ENCODE measurements at places on chromosomes 6 and 20.

GRCh38 chr6:132236744-132237143, 164.5 kb downstream of the MOXD1 start:
- DNase-seq, result peak; percentile 22

DNA sequence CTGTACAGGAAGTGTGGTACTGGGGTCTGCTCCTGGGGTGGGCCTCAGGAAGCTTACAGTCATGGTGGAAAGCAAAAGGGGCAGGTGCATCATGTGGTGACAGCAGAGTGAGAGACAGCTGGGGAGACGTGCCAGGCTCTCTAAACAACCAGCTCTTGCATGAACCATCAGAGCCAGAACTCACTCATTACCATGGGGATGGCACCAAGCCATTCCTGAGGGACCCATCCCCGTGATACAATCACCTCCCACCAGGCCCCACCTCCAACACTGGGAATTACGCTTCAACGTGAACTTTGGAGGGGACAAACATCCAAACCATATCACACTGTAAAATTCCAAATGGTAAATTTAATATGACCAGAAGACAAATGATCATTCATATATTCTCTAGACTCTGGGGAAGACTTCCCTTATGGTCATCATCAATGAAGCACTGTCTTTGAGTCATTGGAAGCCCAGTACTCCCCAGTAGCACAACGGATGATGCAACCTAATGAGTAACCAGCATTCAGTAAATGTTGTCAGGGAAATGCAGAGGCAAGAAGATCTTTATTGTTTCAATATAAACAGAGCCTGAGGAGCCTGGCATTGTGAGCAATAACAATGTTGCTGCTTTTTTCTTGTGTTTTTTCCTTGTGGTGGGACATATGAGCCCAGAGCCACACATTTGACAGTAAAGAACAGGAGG, 48.2 kb upstream of the RALY start:
- no peak for DNase-seq

DNA sequence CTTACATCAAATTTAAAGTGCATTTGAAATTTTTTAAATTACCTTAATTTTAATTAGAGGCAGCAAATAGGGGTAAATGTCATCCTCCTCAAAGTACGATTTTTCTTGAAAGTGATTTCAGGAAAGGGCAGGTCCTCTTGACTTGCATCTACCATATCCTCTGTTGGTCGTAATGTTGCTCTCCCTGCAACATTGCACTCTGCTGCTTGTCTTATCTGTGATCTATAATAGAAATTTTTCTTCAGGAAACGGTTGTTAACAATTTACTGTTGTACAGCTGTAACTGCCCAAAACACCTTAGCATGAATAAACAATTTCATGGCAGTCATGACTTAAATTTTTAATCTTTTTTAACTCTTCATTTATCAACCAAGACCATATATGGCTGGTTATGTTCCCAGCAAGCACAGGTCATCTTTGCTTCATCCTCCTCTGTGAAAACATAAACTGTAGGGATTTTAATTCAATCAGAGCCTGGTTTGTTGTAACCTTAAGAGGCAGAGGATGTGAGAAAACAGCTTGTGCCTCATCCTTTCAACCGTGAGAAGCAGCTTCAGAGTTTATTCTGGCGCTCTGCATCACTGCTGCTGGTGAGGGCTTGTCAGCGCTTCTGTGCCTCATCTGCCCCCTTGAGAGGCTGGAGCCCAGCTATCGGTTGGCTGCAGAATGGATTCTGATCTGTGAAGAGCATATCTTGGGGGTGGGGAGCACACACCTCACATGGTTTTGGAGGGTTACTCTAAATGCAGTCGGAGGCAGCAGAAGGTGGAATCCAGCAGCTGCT, 56.0 kb downstream of the CTNNBL1 start:
- peak; percentile 27 for DNase-seq

- DNase-seq, result no peak
Observed at GRCh38 chr6:106549521-106549920, 79.8 kb downstream of the RTN4IP1 start.

DNA sequence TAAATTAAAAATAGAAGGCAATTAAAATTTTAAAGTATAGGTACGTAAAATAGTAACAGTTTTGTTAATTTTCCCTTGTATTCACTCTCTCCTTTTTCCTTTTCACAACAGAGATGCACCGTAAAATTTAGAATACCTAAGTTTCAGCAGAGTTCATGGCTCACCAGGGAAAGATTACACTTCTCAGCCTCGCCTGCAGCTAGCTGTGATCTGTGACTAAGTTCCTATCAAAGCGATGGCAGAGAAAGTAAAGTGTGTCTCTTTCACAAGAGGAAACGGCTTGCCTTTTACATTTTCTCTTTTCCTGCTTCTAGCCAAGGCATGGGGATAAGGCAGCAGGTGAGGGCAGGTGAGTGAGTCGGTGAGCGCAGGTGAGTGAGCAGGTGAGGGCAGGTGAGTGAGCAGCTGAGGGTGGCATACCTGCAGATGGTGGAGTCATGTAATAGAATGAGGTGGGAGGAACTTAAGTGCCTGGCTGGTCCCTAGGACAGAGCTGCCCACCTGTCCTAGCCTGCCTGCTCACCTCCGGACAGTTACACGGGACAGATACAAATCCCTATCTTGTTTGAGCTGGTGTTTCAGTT, 30.9 kb downstream of the ZFP64 start:
- no peak for DNase-seq

- peak; percentile 19 for DNase-seq
Observed at GRCh38 chr20:62370115-62370806, 3.1 kb upstream of the LAMA5 start.

GRCh38 chr6:142333431-142333830, 31.6 kb downstream of the ADGRG6 start:
- DNase-seq, result no peak

GRCh38 chr6:163759542-163759941, 345.0 kb downstream of the QKI start:
- DNase-seq, result no peak

Measured in retina (tissue), 1 donor.